ENCODE measurements at places on chromosomes 6 and 20. TPM values are rescaled to one million over a fixed set of nuclear protein-coding genes. Genes with fewer than 3 reads are reported as not detected.

Gene NKAIN2
- total RNA-seq, result 0.30 TPM

Gene OPN5
- total RNA-seq, result not detected

Gene CST9L
- total RNA-seq, result not detected

DNA sequence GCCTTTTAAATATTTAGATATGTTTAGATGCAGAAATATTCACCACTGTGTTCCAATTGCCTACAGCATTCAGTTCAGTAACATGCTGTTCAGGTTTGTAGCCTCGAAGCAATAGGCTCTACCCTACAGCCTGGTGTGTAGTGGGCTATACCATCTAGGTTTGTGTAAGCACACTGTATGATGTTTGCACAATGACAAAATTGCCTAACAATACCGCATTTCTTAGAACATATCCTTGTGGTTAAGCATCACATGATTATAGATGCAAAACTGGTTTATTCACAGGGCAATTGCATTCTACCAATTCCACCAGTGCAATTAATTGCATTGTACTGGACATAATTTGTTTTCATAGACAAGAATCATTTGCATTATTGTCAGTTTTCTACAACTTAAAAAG, 7.9 kb upstream of the SLC22A16 start:
- DNase-seq, result no peak

- no peak for DNase-seq
Observed at GRCh38 chr20:33091147-33091546, 11.7 kb downstream of the BPIFB4 start.

DNA sequence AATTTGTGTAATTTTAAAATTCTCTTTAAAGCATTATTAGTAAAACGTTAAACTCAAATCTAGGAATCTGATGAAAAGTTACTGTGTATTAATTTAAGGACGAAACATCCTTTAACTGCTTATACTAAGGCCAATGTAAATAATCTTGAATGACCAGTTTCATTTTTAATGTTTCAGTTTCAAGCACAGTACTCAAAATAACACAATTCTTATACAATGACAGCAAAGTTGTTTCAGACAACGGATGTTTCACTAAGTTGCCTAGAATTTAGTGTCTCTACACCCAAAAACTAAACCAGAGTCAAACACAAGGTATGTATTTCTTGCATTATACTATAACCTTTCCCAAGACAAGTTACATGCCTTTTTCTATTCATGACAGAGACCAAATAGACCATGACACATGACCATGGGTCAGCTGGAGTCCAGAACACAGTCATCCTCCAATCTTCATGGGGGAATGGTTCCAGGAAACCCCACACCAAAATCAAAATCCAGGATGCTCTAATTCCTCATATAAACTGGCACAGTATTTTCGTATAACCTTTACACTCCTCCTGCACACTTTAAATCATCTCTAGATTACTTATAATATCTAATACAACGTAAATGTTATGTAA, 7.7 kb downstream of the PHIP start:
- no peak for DNase-seq

- DNase-seq, result no peak
Observed at GRCh38 chr6:167807756-167808155, 19.0 kb upstream of the AFDN start.

GRCh38 chr6:36590237-36590636, 3.9 kb upstream of the SRSF3 start:
- DNase-seq, result no peak

- DNase-seq, result peak; percentile 85
Observed at GRCh38 chr6:7542874-7543624, 1.6 kb downstream of the DSP start.

DNA sequence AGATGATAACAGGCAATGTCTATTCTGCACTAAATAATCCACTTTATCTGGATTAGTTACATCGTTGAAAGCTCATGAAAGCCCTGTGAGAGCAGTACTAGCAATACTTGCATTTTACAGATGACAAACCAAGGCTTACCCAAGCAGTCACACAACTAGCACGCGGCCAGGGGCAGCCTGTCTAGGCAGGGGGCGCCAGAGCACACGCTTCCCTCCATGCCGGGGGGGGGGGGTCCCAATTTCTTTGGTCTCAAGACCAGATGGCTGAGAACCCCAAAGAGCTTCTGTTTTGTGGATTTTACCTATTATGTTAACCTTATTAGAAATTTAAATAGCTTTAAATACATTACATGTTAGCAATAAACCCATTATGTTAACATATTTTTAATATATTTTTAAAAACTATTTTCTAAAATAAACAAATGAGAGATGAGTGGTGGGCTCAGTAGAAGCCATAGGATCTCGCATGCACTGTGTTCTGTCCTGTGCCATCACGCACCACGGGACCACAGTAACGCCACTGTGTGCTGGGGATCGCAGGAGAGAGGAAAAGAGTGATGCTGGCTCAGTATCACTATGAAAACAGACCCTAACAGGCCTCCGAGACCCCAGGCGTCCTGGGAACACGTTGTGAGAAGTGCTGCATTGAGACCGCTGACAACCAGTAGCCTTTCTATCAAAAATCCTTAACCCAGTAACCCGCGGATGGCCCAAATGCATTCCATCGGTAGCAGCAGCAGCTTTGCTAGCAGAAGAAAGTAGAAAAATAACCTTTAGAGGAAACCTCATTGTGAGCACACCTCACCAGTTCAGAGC, 5.3 kb upstream of the PRR18 start:
- DNase-seq, result no peak
